Cerebellar cortex (tissue), 1 donor: ENCODE measurements at places on chromosomes 2 and 18.

DNA sequence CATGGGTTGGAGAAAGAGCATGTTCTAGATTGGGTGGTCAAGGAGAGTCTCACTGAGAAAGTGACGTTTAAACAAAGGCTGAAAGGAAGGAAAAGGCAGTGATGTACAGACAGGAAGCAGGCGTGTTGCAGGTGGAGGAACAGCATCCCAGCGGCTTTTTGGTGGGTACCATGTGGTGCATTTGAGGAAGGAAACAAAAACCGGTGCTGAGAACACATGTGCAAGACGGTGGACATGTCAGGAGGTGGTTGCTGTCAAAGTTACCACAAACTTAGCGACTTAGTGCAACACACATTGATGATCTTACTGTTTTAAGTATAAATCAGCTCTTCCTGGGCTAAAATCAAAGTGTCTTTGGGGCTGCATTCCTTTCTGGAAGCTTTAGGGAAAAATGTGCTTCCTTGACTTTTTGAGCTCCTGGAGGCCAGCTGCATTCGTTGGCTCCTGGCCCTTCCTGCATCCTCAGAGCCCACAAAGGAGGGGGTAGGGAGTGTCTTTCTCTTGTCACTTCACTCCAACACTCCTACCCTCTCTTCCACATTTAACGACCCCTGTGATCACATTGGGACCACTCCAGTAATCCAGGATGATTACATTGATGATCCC lies 380.6 kb downstream of the FBXO15 start:
- no peak for DNase-seq

GRCh38 chr2:3131636-3132326 lies 245.8 kb downstream of the EIPR1 start:
- no peak for DNase-seq

DNA sequence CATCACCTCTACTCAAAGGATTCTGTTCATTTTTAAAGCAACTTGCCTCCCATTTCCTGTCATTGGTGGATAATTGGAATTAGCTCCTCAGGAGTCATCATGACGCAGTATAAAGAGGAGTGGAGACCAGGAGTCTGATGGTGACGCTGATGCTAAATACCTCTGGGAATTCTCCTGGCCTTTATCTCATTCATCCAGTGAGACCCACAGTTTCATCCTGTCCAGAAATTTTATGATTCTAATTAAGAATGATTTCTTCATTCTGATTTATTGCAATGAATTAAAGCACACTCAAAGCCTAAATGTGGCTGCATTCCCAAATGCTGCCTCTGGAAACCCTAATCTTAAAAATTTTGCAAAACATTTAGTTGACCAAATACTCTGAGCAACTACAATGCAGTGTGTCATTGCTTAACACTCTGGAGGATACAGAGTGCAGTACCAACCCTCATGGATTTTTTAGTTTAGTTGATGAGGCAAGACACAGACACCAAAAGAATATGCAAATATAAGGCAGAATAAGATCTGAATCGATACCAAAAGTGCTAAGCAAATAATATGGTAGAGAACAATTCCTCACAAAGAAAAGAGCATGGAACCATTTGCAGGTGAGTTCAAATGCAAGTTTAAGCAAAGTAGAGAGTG lies 236.2 kb downstream of the ETAA1 start:
- DNase-seq: no peak

GRCh38 chr2:66435549-66435875 lies 587 bp downstream of the MEIS1 start:
- no peak for DNase-seq

- no peak for DNase-seq
These were observed 3.9 kb downstream of the GLI2 start for GRCh38 chr2:120739438-120740090.

DNA sequence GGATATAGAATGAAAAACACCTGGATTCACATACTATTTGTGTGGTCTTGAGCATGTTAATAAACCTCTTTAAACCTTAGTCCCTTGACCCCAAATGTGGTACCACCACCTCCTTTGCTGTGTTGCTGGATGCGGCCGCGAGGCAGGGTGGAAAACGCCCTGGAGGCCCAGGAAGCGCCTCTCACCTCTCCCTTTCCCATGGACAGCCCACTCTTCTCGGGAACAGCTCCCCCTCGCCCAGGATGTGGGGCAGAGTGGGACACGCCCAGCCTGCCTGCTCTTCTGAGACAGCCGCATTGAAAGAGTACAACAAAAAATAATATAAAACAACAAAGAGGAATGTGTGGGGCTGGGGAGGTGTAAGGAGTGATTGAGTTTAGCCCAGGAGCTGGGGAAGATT lies 549.0 kb upstream of the ID2 start:
- DNase-seq: no peak

GRCh38 chr2:12616456-12617156 lies 100.1 kb upstream of the TRIB2 start:
- no peak for DNase-seq
